ENCODE measurements at places on chromosomes 16 and 17. TPM values are rescaled to one million over a fixed set of nuclear protein-coding genes. Genes with fewer than 3 reads are reported as not detected.

GRCh38 chr17:49588726-49589576, 13.3 kb downstream of the NXPH3 start:
- H3K27ac ChIP-seq = peak overlapping the region; percentile 35
- H3K4me3 ChIP-seq = no peak overlapping the region
- H3K27me3 ChIP-seq = no peaks in the 10 kb centered on the region
- peaks cover 6% of the 10 kb centered on the region for H3K4me1 ChIP-seq

DNA sequence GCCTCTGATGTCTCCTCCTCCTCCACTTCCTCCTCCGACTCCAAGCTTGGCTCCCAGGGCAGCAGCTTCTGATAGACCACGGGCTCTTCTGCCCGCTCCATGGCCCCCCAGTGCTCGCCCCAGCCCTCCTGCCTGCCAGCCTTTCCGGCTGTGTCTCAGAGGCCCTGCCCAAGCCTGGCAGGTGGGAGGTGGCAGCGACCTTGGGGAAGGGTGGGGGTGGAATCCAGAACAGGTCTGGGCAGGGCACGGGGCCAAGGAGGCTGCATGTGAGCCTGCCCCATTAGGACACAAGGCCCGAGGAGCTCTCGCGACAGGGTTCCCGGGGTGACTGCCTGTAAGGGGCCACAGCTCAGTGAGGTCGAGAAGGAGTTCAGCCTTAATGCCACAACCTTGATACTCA, at the start of gene GGT6:
GGT6 (minus strand) TSS at position 157 of the 400 bp plus-strand sequence; CDS start at position 101, 56 bp downstream.
- DNase-seq = peak; percentile 65
- no peaks in the 10 kb centered on the region for H3K4me1 ChIP-seq
- no peak within 1 kb of the TSS for H3K4me3 ChIP-seq
- no peaks in the 10 kb centered on the region for H3K36me3 ChIP-seq
- no peak within 1 kb of the TSS for H3K27ac ChIP-seq

Gene PRAC2
- polyA plus RNA-seq = 7.2 TPM

- no peaks in the 10 kb centered on the region for H3K4me1 ChIP-seq
- peak overlapping the region; percentile 53 for H3K4me3 ChIP-seq
- no peaks in the 10 kb centered on the region for H3K36me3 ChIP-seq
- no peaks in the 10 kb centered on the region for H3K27me3 ChIP-seq
These were observed 29.9 kb upstream of the ARL4D start for GRCh38 chr17:43368740-43369506.

GRCh38 chr17:35660902-35661301, 70.5 kb upstream of the RASL10B start:
- no peak overlapping the region for H3K4me3 ChIP-seq
- no peak for DNase-seq
- H3K27me3 ChIP-seq = no peaks in the 10 kb centered on the region
- H3K4me1 ChIP-seq = no peaks in the 10 kb centered on the region

DNA sequence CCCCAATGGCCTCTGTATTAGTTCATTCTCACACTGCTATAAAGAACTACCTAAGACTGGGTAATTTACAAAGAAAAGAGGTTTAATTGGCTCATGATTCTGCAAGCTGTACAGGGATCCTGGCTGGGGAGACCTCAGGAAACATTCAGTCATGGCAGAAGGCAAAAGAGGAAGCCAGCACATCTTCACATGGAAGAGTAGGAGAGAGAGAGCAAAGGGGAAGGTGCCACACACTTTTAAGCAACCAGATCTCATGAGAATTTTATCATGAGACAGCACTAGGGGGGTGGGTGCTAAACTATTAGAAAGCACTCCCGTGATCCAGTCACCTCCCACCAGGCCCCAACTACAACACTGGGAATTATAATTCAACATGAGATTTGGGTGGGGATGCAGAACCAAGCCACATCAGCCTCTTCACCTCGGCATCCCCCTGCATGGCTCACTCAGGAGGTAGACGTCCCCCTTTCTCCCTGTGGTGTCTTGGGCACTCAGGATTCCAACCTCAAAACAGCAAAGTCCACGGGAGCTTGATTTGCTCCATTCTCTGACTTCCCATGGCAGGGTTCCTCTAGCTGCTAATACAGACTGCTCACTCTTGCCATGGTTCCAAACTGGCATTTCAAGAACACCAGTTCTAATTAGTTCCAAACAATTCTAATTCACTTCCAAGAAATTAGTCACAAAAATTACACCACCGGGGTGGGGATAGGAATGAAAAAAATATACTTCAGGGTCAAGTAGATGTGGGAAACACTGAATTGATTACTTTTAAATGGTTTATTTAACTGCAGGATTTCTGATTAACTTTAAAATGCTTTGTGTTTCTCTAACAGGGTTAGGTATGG, 203.8 kb upstream of the HSBP1 start:
- DNase-seq = no peak
- no peaks in the 10 kb centered on the region for H3K27me3 ChIP-seq
- H3K36me3 ChIP-seq = no peaks in the 10 kb centered on the region
- H3K27ac ChIP-seq = no peak overlapping the region

Gene YPEL3
- 126 TPM for polyA plus RNA-seq

Gene C1QTNF1
- 34.6 TPM for polyA plus RNA-seq

DNA sequence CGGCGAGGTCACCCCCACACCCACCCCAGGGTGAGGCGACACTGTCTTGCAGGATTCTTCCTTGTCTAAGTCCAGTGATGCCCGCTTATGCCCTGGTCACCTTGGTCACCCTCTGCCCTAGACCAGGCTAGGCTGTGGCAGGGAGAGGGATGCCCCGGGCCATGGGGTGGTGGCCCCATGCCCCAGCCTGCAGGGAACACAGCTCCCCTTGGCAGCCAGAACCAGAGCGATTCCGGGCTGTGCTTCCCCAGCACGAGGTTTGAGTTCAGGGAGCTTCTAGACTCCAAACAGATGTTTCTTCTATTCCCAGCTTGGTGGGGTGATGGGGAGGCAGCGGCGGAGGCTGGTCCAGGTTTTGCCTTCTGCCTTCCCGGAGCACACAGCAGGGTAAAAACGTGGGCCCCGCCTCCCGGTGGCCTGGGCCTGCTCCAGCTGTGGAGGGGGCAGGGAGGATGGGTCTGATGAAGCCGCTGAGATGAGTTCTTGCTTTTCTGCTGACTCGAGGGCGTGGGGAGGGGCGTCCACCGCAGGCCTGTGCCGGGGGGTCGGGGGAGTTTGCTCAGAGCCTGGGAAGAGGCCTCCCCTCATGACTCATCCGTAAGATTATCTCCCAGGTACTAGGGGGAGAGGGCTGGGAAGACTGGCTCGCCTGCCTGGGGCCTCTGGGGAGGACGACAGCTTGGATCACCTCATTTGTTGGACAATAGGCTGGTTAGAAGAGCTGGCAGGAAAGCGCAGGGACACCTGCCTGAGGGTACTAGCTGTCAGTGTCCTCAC, 15.4 kb downstream of the SMTNL2 start:
- no peaks in the 10 kb centered on the region for H3K27me3 ChIP-seq
- DNase-seq = peak; percentile 75
- H3K36me3 ChIP-seq = no peaks in the 10 kb centered on the region
- H3K4me1 ChIP-seq = no peaks in the 10 kb centered on the region
- no peak overlapping the region for H3K4me3 ChIP-seq

Data from sigmoid colon (tissue), 7 donors.